ENCODE measurements at places on chromosomes 6 and 20.

GRCh38 chr6:5122504-5123112 is 37.5 kb downstream of the PPP1R3G start:
- DNase-seq = no peak

GRCh38 chr6:64014595-64014994 is 379.0 kb downstream of the PHF3 start:
- DNase-seq = no peak

- no peak for DNase-seq
Measured at GRCh38 chr6:118316796-118317384, 231.2 kb upstream of the PLN start.

GRCh38 chr6:136411025-136411325 is 121.3 kb upstream of the BCLAF1 start:
- DNase-seq = no peak

- peak; percentile 78 for DNase-seq
Measured at GRCh38 chr6:27237089-27237803, 10.3 kb upstream of the PRSS16 start.

DNA sequence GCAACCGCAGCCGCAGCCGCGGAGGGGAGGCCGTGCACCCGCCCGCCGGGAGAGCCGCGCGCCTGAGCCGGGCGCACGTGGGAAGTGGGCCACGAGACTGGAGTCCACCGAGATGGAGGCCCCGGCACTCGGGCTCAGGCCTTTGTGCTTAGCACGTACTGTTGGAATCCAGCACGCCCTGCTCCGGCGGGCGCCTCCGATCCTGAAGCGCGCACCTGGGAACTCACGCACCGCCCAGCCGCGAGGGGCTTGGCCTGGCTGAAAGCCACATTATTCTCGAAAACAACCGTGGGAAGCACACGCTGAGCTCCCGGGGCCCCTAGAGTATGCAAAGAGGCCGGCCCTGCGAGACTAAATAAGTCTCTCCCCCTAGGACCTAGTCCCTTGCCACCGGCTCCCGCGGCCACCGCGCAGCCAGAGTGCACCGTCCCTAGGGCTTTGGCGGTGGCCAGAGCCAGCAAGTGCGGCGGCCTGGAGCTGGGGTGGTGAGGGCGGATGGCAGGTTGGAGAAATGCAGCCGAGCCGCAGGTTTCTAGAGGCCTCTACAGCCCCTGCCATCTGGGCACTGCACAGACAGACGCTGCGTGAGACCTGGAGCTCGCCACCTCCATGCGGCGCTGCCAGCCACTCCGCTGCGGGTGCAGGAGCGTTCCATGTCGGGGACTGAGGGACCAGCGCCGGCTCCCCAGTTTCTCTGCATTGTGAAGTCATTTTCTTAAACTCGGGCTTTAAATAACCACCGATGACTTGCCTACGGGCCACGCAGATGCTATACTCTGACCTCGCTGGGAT is 42.0 kb upstream of the LY86 start:
- no peak for DNase-seq

- no peak for DNase-seq
Measured at GRCh38 chr6:167568407-167569024, 243.6 kb downstream of the TTLL2 start.

DNA sequence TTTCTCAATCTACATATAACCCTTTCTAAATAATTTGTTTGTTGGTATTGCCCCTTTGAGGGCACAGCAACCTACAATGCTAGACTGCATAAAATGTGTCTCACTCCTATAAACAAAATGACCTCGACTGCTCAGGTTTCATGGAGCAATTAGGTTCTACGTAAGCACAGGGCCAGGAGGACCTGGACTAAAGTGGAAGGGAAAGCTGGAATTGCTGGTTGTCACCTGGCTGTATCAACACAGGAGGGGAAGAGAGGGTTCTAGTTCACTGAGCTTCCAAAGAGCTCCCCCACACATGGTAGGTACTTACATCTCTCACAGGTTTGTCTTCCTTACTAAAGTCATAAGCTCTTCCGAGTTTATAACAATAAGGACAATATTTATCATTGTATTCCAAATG is 51.0 kb downstream of the NCOA6 start:
- no peak for DNase-seq

DNA sequence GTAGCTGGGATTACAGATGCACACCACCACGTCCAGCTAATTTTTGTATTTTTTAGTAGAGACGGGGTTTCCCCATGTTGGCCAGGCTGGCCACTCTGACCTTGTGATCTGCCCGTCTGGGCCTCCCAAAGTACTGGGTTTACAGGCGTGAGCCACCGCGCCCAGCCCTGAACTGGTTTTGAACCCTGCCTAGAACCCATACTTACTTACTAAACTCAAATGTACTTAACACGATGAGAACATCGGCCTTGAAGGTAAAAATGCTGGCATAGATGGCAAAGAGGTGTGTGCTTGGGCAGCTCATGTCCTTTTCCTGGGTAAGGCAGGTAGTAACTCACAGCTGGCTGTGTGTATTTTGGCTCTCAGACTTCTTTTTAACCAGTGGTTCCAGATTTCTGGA is 3.2 kb upstream of the ARMC12 start:
- no peak for DNase-seq

GRCh38 chr6:45052325-45052724 is 275.8 kb upstream of the RUNX2 start:
- DNase-seq = no peak

- DNase-seq = peak; percentile 44
Measured at GRCh38 chr20:2822073-2822472, 5.9 kb downstream of the TMEM239 start.

GRCh38 chr6:35489066-35489465 is 7.8 kb downstream of the TEAD3 start:
- no peak for DNase-seq

DNA sequence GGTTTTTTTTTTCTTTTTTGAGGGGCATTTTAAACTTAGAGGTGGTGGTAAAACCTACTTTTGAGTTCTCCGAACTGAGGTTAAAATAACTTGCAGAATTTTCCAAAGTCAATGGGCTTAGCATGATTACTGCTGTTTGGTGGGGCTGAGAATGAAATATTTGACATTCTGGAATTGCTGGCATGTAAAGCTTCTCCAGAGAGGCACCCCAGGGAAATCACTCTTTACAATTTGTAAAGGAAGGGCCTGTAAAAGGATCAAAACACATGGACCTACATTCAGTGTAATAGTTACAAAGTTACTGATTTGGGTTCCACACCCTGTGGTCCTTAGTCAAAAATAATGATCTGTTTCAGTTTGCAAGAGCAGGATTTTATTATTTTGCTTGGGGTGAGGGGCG is 5.5 kb downstream of the FAM217B start:
- no peak for DNase-seq

GRCh38 chr6:139753198-139753861 is 378.9 kb upstream of the CITED2 start:
- DNase-seq = no peak

GRCh38 chr6:52411911-52412310 is 8.2 kb upstream of the EFHC1 start:
- no peak for DNase-seq

- no peak for DNase-seq
Measured at GRCh38 chr6:149761438-149761837, 11.9 kb downstream of the PCMT1 start.

- DNase-seq = no peak
Measured at GRCh38 chr6:130293800-130294199, 71.0 kb upstream of the SAMD3 start.

DNA sequence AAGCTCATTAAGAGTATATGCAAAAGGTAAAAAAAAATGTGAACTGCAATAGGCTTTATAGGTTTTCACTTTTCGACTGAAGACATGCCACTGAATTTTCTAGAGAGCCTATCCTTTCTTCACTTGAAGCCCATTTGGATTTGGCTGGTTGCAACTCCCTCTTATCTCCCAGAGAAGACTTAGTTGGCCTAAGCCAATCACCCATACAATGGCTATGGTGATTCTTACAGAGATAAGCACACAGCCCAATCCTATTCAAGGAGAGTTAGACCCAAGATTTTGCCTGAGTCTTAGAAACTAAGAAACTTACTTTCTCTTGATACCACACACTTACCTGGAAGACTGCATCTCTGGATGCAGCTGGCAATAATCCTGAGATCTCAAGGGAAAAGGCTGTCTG is 167.3 kb upstream of the PTCHD4 start:
- no peak for DNase-seq

DNA sequence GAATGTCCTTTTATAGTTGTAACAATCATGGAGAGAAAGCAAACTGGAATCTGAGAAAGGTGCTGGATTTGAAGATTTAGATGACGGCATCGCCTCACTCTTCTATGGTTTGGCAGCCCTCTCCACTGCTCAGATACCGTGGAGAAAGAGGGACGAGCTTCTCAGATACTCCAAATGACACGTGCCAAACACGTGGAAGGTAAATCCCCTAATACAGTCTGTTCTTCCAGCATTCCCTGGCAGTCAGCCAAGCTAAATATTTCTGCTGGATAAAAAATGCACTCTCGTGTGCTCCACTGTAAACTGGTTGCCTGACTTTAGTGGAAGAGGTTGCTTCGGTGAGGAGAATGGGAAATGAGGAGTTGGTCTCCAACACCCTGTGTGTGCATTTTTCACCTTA is 16.7 kb upstream of the PRDM1 start:
- no peak for DNase-seq

- DNase-seq = no peak
Measured at GRCh38 chr6:10381133-10381829, 33.6 kb downstream of the TFAP2A start.

DNA sequence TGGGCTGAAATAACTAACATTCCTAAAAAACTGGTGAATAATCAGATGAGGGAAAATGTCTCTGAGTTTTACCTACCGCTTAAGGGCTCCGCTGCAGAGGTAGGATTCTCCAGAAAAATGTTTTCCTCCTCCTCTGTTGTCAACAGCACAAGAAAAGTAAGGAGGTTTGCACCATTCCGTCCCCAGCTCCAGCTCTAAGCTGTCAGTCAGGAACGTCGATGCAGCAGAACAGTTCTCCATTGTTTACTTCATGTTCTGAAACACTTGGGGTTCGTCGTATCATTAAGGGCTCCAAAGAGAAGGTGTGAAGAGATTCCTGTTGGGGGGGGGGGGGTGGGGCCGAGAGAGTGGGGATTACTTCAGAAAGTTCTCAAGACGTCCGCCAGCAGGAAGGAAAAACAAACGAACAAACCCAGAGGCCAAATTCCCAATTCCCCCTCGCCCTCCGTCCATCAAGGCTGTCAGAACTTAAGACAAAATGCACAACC is 734 bp downstream of the MMS22L start:
- no peak for DNase-seq

DNA sequence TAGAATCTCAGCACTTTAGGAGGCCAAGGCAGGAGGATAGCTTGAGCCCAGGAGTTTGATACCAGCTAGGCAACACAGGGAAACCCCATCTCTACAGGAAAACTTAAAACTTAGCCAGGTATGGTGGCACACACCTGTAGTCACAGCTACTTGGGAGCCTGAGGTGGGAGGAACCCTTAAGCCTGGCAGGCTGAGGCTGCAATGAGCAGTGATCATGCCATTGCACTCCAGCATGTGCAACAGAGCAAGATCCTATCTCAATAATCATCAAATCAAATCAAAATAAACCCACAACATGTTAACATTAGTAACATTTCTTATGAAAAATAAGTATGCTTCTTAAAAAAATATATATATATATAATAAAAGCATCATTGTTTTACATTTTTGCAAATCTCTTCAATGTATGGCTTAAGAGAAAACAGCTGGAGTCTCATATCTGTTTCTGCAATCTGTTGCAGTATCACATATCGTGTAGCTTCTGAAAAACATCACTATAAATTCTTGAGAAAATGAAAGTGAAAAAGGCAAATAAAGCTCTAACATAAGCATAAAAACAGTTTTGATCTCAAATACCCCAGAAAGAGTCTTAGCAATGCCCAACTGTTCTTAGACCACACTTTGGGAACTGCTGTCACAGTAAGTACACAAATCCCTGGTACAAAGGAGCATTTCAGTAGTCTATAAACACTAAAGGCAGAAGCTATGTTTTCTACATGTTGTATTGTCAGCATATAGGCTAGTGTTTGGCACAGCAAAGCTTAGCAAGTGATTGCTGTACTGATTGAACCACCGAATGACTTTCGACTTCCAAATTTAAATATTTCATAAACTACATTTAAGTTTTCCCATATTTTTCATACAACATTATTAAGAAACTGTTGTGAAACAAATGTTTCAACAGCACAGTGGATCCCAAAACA is 8.0 kb downstream of the MMUT start:
- no peak for DNase-seq

- no peak for DNase-seq
Measured at GRCh38 chr6:81938014-81938856, 185.8 kb upstream of the TENT5A start.

GRCh38 chr6:32799168-32799567 is 17.6 kb downstream of the HLA-DOB start:
- no peak for DNase-seq

DNA sequence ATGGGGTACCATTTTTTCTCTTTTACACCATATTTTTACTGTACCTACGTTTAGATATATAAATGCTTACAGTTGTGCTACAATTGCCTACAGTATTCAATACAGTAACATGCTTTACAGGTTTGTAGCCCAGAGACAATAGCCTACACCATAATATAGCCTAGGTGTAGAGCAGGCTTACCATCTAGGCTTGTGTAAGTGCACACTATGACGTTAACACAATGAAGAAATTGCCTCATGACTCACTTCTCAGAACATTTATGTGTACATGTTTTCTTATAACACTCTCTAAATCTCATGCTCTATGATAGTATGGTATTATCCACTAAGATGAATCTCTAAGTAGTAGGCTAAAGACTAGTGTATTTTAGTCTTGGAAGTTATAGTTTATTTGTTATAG is 13.5 kb downstream of the GPR63 start:
- DNase-seq = no peak

All from activated T-cell treated with anti-CD3 and anti-CD28 coated beads, Interleukin-2, amount 50 U/mL, for 48 hours (primary cell).